Activated effector memory CD4-positive, alpha-beta T cell treated with Interleukin-2 at 50 U/mL for 16 hours (primary cell): ENCODE measurements at places on chromosomes 12 and 14.

- DNase-seq, result no peak
Measured at GRCh38 chr12:69039911-69040310, 106.9 kb upstream of the CPM start.

- DNase-seq, result no peak
Measured at GRCh38 chr14:104344818-104345620, 206.6 kb downstream of the KIF26A start.

DNA sequence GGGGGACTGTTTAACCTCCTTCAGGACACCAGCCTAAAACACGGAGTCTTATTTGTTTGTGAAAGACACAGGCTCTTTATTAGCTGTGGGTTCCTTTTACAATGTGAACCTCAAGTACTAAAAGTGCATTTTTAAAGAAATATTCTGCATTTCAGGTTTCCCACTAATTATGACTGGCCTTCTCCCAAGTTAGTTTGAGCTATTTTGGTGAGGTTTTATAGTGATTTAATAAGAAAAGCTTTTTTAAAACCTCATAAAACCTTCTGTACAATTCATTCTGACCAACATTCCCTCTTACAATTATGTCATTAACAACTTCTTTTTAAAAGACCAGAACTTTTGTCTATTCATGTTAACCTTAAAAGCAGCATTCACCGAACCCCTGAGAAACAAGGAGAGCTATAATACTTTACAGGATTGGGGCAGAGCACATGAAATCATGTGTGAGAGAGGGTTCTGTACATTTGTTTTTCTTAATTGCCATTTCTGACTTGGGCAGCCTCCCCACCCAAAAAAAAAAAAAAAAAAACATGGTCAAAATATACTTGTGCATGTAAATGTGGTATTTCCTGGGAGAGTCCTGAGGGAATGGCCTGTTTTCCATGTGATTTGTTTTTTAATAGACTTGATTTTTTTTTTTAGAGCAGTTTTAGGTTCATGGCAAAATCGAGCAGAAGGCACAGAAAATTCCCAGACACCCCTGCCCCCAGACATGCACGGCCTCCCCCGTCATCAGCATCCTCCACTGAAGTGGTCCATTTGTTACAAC is 169.5 kb downstream of the CHST11 start:
- no peak for DNase-seq

GRCh38 chr12:50404307-50404706 is 3.6 kb downstream of the LARP4 start:
- DNase-seq, result no peak

GRCh38 chr14:36394593-36394992 is 74.2 kb upstream of the MBIP start:
- no peak for DNase-seq

- no peak for DNase-seq
Measured at GRCh38 chr14:60506462-60506984, 2.4 kb upstream of the SIX6 start.

DNA sequence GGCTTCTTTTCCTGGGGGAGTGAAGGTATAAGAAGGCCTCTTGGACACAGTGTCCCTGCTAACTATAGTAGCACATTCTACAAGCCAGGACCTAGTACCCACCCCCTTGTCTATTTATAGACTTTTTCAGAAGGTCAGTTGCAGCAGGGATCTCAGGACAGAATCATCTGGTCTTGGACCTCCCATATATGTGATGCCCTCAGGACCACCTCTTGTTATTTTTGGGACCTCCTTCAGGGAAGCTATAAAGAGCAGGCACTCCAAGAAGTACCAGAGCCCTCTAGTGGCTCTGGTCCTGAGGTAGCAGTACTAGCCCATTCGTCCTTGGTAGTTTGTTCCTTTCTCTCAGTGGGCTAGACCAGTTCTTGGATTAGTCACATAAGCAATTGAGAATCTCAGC is 4.3 kb downstream of the COQ10A start:
- no peak for DNase-seq

DNA sequence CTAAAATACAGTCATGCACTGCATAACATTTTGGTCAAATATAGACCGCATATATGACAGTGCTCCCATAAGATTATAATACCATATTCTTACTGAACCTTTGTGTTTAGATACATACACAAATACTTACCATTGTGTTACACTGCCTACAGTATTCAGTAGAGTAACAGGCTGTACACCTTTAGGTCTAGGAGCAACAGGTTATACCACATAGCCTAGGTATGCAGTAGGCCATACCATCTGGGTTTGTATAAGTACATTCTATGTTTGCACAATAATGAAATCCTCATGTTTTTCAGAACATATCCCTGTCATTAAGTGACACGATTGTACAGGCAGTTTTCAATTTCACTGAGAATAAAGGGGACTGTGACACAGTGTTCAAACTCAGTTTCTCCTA is 22.3 kb downstream of the KDM5A start:
- no peak for DNase-seq

- no peak for DNase-seq
Measured at GRCh38 chr12:70177631-70178030, 65.6 kb upstream of the CNOT2 start.

- no peak for DNase-seq
Measured at GRCh38 chr14:91231446-91231845, 13.1 kb downstream of the GPR68 start.

DNA sequence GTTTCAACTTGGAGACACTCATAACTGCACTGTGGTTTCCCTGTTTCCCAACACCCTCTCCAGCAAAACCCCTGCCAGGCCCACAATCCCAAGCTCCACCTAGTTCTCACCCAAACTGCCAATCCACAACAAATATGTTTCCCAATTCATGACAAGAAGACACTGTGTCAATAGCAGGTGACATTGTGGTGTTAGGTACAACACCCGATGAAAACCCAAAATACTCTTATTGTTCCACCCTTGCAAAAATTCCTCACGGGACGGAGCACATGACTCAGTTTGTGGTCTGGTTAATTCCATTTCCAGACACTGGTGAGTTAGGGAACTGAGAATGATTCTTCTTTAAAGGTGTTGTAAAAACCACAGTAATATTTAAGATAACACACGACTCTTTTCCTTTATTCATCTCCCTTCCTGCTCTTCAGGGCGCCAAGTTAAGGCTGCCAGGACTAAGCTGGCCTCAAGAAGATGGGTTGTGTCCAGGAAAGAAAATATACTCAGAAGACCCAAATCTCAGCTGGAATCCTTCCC is 735.5 kb downstream of the MED13L start:
- no peak for DNase-seq

DNA sequence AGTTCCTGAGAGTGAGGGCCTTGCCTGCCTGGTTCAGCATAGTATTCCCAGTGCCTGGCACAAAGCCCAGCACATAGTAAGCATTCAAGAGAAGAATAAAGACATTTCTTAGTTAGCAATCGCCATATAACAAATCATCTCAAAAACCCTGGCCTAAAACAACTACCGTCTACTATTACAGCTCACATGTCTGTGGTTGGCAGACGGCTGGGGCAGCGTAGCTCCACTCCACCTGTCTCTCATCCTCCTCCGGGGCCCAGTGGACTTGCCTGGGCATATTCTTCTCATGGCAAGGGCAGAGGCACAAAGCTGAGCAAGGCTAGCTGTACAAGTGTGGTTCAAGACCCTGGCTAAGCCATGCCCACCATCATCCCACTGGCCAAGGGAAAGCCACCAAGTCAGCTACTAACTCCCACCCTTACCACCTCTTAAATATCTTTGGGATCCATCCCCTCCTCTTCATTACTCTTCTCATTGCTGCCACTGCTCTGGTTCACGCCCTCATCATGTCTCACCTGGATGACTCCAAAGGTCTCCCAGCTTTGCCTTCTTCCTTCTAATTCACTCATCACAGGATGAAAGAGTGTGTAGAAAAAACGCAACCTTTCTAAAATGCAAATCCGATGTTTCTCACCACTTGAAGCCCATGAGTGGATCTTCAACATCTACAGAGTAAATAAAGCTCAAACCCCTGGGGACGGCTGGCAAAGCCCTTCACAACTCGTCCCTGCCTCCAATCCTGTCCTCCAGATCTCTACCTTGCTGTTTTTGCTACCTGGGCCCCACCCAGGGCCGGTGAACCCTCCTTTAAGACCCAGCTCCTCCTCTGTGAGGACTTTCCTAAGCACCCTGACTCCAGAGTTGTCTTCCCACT is 10.4 kb downstream of the TMEM229B start:
- DNase-seq, result no peak

DNA sequence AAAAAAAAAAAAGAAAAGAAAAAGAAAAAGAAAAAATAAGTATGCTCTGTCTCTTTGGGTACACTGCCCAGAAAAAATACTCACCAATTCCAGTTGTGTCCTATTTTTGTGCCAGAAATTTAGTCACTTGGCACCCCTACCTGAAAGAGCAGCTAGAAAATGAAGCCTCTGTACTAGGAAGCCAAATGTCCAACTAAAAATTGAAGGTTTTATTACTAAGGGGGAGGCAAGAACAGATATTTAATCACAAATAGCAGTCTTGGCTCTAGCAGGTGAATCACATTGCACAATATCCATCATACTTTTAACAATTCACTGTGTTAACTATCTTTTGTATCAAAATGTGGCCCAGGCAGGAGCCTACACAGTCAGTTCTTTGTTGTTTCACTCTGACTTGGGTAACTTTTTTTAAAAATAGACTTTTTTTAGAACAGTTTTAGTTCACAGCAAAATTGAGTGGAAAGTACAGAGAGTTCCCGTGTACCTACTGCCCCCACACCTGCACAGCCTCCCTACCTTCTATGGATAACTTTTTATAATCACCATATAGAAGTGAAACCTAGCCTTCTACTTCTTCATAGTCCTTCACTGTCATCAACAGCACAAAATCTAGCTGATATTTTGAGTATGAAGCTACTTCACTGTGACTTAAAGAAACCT is 87.1 kb upstream of the ATF7IP start:
- no peak for DNase-seq

DNA sequence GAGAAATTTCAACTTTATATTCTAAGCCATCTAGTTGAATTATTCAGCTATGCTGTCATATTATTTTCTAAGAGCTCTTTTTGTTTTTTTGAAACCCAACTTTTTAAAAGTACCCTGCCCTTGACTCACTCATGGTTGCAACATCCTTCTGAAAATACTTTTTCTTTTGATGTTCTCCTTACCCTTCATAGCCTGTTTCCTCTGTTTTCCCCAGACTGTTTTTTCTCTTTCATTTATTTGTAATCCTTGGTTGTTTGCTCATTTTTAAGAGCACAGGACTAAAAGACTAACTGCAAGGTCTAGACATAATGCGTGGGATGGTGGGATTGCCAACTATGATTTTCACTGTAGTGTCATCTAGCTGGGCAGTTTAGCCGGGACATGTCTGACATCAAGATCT is 21.2 kb upstream of the CDKL1 start:
- no peak for DNase-seq

- no peak for DNase-seq
Measured at GRCh38 chr12:101920906-101921305, 43.5 kb downstream of the DRAM1 start.

DNA sequence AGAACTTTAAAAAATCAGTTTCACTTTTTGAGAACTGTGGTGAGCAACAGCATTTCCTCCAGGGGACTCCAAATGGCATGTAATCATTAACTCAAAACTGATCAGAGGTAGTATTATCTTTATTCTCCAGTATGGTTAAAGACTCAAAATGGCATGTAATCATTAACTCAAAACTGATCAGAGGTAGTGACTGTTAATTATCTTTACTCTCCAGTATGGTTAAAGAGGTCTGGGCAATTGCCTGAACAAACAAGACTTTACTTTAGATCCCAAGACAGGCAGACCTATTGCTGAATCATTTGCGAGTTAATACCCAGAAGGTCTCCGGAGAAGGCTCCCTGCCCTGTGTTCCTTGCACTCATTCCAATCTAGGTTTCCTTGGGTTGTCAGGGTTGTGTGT is 6.6 kb upstream of the ACADS start:
- DNase-seq, result no peak

DNA sequence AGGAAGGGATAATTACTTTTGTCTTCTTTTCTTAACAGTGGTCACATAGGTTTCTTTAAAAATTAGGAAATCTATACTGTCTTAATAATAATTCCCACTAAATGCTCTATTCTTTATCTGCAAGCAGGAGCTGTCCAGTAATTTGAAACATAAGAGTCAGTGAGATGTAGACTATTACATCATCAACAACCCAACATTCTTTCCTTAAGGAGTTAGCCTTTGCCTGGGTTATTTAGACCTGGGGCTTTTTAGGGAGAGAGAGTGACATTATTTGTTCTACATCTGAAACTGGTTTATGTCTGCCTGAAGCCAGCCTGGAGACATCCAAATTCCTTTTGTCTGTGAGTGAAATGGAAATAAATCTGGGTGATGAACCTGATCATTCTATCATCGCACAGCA is 294.4 kb downstream of the TMTC2 start:
- no peak for DNase-seq

DNA sequence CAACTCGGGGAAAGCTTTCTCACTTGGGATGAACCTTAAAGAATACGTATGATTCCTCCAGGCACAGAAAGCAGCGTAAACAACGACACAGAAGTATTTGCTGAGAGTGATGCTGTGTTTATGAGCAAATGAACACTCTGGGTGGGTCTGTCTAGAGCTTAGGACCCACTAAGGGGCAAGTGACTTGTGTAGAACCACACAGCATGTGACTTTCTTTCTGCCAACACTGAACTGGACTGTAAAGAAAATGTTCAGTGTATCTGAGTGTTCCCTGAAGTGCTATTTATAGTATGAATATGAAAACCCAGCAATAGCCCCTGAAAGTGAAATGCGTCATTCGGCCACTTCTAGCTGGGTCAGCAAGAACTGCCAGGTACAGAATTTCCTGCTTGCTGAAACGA is 78.5 kb downstream of the ST8SIA1 start:
- no peak for DNase-seq

- DNase-seq, result no peak
Measured at GRCh38 chr12:92581604-92582003, 121.2 kb upstream of the PLEKHG7 start.

GRCh38 chr12:79614730-79615129 is 76.0 kb downstream of the PAWR start:
- DNase-seq, result no peak

GRCh38 chr12:5064913-5065490 is 21.3 kb downstream of the KCNA5 start:
- no peak for DNase-seq

- DNase-seq, result no peak
Measured at GRCh38 chr12:72030277-72030676, 91.6 kb downstream of the TPH2 start.

DNA sequence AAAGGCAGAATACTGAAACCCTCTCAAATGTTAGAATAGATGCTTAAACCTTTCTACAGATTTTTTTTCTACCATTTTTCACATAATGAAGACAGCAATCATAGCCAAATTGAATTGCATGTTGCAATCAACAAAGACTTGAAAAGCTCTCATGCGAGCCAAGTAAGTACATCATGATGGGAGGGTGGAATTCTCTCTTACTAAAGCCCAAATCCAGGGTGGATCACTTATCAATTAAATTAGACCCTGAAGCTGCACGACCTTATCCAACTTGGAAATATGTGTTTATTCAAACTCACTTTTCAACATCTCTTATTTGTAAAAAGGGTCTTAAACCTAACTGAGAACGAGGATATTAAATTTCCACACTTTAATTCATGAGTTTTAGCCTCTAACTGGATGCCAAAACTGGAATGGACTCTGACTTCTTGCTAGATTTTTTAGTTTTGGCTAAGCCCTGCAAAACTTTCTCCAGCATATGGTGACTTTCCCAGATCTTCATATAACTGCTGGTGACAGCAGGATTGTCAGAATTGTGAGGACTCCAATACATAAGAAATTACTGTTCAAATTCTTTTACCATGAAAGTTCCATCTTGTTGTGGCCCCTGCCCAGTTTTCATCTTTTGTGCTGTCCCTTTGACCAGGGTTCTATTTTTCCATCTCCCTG is 53.6 kb downstream of the HECTD4 start:
- no peak for DNase-seq

- DNase-seq, result no peak
Measured at GRCh38 chr12:66959276-66959675, 280.4 kb upstream of the GRIP1 start.
